Stimulated activated naive B cell treated with anti-CD40 and anti-IgM and Interleukin-4, amounts not matched to agents 10 μg/mL and 1 μg/mL and 100 μg/mL, for 72 hours (primary cell): ENCODE measurements at places on chromosomes 7 and 10.

DNA sequence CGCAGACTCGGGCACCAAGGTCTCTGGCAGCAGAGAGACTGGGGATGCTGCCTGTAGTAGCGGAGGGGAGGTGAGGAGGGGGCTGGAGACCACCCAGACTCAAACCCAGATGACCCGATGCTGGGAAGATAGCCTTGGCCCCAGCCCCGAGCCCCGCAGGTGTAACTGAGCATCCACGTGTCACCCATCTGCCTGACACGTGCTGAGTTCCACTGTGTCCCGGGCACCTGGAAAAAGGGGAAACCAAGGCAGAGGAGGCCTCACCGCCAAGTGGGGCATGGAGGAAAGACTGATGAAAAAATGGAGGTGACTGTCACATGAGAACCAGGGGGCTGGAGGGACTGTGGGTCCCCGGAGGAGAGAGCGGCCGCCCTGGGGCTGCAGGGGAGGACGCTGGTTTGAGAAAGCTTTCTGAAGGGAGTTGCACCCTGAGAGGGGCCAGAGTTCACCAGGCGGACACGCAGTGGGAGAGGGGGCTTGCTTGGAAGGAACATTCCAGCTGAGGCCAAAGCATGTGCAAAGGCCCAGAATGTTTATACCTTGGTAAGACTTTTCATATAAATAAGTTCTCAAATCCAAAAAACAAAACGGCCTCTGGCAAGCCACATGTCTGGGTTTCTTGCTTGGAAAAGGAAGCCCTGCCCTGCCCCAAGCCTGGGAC lies 27.4 kb upstream of the ELN start:
- peaks cover 55% of the 10 kb centered on the region for H3K27me3 ChIP-seq
- H3K27ac ChIP-seq: peak overlapping the region; percentile 42
- peaks cover 6% of the 10 kb centered on the region for H3K4me1 ChIP-seq
- H3K36me3 ChIP-seq: peaks cover 3% of the 10 kb centered on the region
- no peak overlapping the region for H3K4me3 ChIP-seq
- DNase-seq: no peak

GRCh38 chr10:120607710-120608703 lies 151.0 kb downstream of the PLPP4 start:
- H3K36me3 ChIP-seq: no peaks in the 10 kb centered on the region
- H3K27ac ChIP-seq: no peak overlapping the region
- no peaks in the 10 kb centered on the region for H3K27me3 ChIP-seq
- no peak for DNase-seq

DNA sequence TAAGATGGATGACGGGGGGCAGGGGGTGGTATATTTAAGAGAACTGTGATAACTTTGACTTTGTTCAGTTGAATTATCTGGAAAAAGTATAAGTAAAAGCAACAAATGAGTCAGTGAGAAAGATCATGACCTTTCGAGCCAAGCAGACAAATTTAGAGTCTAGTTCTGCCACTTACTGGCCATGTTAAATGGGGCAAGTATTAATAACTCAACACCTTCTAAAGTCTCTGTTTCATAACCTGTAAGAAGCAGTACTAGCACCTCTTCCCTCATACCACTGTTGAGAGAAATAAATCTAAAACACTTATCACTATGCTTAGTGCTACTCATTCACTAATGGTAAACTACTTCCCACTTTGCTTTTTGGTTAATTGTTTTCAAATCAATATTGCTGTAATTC lies 604.4 kb upstream of the LRRN3 start:
- no peak for DNase-seq
- no peak overlapping the region for H3K27ac ChIP-seq
- no peaks in the 10 kb centered on the region for H3K4me1 ChIP-seq

DNA sequence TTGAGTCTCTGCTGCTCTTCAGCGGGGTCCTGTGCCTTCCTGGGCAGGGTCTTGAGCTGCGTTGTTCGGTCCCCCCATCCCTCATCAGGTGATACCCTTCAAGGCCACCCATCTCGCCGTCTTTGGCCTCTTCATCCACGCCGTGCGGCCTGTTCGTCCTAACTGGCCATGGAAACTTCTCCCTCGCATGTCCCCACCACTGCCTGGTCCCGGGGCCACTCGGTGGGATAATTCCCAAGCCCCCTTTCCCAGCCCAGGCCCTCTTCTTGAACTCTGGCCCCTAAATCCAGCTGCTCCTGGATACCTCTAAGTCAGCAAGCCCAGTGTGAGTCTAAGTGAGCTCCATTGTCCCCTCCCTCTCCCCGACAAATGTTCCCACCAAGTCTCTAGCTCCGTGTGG lies 74.5 kb downstream of the CAMK1D start:
- peaks cover 86% of the 10 kb centered on the region for H3K4me1 ChIP-seq
- no peaks in the 10 kb centered on the region for H3K27me3 ChIP-seq
- H3K36me3 ChIP-seq: peaks cover 21% of the 10 kb centered on the region
- no peak for DNase-seq

- no peak overlapping the region for H3K27ac ChIP-seq
- H3K27me3 ChIP-seq: no peaks in the 10 kb centered on the region
- no peak overlapping the region for H3K4me3 ChIP-seq
- peak; percentile 44 for DNase-seq
- H3K36me3 ChIP-seq: peaks cover 3% of the 10 kb centered on the region
These were observed 226.4 kb upstream of the HABP2 start for GRCh38 chr10:113326160-113327111.

GRCh38 chr7:37377231-37377630 lies 71.4 kb downstream of the ELMO1 start:
- H3K36me3 ChIP-seq: peaks cover 32% of the 10 kb centered on the region
- no peaks in the 10 kb centered on the region for H3K27me3 ChIP-seq
- no peak overlapping the region for H3K4me3 ChIP-seq

- no peak for DNase-seq
- H3K36me3 ChIP-seq: no peaks in the 10 kb centered on the region
- no peak overlapping the region for H3K27ac ChIP-seq
- H3K4me1 ChIP-seq: peaks cover 22% of the 10 kb centered on the region
These were observed 86.0 kb downstream of the CH25H start for GRCh38 chr10:89120931-89121763.

DNA sequence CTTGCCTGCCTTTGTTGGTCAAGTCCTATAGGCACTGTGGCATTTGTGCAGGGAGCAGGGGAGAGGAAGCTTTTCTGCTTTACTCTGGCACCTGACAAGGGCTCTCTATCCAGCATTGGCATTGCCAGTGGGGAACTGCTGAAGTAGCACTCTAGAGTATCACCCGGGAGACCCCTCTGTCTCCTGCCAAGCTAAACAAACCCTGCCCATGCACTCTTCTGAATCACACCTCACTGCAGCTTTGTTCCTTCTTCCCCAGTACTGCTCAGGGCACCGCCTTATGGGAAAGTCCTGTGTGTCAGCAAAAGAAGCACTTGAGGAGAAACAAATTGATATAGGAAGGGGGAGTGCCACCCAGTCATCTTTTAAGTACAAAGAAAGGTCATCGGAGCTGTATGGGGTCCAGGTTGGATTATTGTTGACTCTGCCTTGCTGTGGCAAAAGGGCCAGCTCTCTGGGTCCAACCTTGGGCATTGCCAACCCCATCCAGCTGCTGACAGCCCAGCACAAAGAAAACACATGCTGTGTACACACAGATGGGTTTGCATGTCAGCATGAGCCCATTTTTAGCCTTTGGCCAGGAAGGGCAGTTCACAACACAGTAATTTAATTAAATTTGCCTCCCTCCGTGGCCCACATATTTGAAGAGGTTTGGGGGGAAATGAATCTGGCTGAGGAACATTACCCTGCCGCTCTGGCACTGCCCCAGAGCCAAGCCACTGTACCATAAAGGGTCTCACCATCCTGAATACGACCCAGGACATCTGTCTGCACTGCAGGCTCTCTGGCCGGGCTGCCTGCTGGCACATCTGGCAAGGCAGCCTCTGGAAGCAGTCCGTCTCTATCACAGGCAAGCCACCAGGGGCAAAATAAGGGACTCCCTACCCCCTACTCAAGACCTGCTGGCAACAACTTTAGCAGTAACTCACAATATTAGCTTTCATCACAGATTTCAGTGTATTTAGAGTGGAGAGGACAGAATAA lies 13.1 kb downstream of the LRRC4 start:
- no peak for DNase-seq
- no peak overlapping the region for H3K27ac ChIP-seq
- peaks cover 60% of the 10 kb centered on the region for H3K36me3 ChIP-seq
- no peaks in the 10 kb centered on the region for H3K27me3 ChIP-seq

DNA sequence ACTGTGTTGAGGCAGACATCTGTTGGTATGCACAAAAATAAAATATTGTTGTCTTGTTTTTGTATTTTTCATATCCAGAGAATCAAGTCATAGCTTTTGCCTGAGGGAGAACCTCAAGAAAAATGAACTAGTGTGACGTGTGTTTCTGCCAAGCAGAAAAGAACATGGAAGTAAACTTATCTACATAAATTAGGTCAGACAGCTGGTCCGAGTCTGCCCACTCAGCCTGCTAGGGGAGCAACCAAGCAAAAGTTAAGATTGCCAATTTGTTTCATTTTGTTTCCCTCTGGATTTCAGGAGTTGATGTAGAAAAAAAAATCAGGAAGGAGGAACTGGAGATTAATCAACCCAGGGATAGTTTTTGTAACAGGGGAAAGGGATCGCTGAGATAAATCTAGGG lies 572.4 kb upstream of the LRRTM3 start:
- no peak overlapping the region for H3K4me3 ChIP-seq
- H3K27ac ChIP-seq: no peak overlapping the region
- no peaks in the 10 kb centered on the region for H3K27me3 ChIP-seq

- H3K27me3 ChIP-seq: no peaks in the 10 kb centered on the region
- H3K27ac ChIP-seq: no peak overlapping the region
- no peak for DNase-seq
- no peak overlapping the region for H3K4me3 ChIP-seq
- H3K4me1 ChIP-seq: peaks cover 35% of the 10 kb centered on the region
- peaks cover 12% of the 10 kb centered on the region for H3K36me3 ChIP-seq
These were observed 87.5 kb downstream of the GSAP start for GRCh38 chr7:77328669-77329068.

- DNase-seq: no peak
- H3K4me3 ChIP-seq: no peak overlapping the region
- peaks cover 5% of the 10 kb centered on the region for H3K27me3 ChIP-seq
These were observed 177.2 kb downstream of the BUB3 start for GRCh38 chr10:123331438-123331837.

GRCh38 chr10:9299966-9300365 lies 1245.5 kb downstream of the GATA3 start:
- peaks cover 12% of the 10 kb centered on the region for H3K27me3 ChIP-seq
- no peak overlapping the region for H3K27ac ChIP-seq
- no peak for DNase-seq
- peaks cover 4% of the 10 kb centered on the region for H3K4me1 ChIP-seq
- no peak overlapping the region for H3K4me3 ChIP-seq

DNA sequence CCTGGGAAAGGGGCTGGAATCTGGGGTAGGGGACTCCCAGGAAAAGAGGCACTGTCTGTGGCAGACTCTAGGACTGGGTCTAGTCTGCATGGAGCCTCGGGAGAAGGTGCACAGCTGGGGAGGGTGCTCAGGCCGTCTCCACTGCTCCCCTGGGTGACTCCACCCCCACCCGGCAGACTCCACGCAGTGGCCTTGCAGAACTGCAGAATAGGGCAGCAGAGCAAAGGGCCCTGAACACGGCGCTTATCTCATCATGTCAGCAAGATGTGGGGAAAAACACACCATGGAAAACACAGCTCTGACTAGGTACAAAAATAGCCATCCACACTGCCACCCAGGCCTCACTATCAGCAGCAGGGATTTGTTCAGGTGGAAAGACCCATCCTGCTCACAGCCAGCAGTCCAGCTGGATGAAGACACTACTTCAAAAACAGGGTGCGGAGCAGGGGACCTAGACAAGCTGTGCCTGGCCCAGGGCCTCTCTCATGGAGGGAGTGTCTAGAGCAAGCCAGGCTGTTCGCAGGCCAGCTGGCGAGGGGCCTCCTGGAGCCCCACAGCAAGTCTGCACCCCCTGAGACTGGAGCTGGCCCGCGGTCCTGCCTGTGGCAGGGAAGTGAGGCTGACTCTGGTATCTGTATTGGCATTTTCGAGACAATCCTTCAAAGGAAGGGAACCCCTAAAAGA lies 11.7 kb downstream of the MAT1A start:
- peaks cover 11% of the 10 kb centered on the region for H3K4me1 ChIP-seq
- H3K27ac ChIP-seq: no peak overlapping the region
- no peaks in the 10 kb centered on the region for H3K36me3 ChIP-seq
- H3K4me3 ChIP-seq: no peak overlapping the region

DNA sequence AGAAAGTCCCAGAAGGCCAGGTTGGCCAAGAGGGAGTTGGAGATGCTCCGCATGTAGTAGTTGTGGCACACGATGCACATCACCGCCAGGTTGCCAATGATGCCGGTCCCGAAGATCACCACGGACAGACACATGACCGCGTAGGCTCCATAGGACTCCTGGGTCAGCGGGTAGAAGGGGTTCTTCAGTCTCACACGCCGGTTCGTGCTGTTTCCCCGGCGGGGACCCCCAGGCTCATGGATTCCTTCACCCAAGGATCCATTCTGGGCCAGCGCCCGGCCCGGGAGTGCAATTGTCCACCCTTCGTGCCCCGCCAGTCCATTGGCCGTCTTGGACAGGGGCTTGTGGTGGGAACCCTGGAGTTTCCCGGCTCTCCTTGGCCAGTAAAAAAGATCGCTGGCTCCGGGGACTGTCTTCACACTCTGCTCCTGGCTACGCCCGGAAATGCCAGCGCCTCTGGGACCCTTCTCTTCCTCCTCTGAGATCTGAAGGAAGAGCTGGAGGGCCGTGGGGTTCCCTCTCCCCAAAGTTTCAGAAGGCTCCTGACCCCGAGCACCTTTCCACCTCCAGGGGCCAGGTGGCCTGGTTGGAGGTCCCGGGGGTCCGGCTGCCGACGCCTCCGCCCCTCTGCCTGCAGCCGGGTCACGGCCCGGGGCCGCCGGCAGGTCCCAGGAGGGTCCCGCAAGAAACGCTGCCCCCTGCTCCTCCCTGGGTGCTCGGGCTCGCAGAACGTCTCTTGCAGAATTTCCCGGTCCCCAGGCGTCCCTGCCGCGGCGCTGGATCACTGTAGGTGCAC lies 1.3 kb downstream of the GPR37 start:
- H3K27me3 ChIP-seq: peaks cover 53% of the 10 kb centered on the region
- no peaks in the 10 kb centered on the region for H3K36me3 ChIP-seq
- peak overlapping the region; percentile 81 for H3K4me3 ChIP-seq
- H3K27ac ChIP-seq: no peak overlapping the region

DNA sequence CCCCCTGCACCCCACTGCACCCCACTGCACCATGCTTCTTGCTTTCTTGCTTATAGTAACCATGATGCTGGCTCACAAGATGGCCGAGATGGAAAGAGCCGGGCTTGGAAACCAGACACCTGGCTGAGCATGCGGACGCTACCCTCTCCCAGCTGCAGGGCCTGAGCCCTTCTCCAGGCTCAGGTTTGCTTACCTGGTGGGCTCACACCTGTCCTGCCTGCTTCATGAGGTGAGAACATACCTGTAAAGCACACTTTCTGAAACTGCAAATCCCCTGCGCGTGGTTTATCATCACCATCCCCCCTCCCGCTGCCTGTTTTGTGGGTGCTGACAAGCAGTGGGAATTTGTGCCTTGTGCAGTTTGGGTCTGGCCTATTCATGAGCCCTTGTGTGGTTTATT lies 302.7 kb downstream of the GLRX3 start:
- no peaks in the 10 kb centered on the region for H3K36me3 ChIP-seq
- no peaks in the 10 kb centered on the region for H3K27me3 ChIP-seq
- H3K27ac ChIP-seq: no peak overlapping the region
- no peak for DNase-seq
- H3K4me3 ChIP-seq: no peak overlapping the region
